ENCODE measurements at places on chromosomes 2 and 18.

- DNase-seq: no peak
Observed at GRCh38 chr2:70692256-70692655, 75.7 kb downstream of the ADD2 start.

DNA sequence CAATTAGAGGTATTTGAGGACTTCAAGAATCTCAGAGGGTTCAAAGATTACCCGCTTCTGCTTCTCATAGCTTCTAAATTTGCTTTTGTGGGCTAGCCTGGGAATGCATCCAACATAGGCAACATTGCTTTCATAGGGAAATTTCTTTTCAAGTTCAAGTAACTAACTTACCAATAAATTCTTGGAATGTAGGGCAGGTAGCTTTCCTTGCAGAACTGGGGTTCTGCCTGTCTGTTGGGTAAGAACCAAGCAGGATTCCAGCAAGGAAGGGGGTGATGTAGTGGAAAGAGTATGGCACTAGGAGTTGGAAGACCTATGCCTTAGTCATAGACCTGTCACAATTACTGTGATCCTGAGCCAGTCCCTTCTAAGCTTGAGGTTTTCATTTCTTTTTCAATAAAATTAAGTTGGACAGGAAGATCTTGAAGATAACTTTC is 164.1 kb downstream of the FHOD3 start:
- no peak for DNase-seq

- DNase-seq: no peak
Observed at GRCh38 chr2:99636144-99637034, 146.6 kb upstream of the REV1 start.

- no peak for DNase-seq
Observed at GRCh38 chr2:41618754-41619153, 429.1 kb upstream of the PKDCC start.

GRCh38 chr18:78549971-78550370 is 429.6 kb upstream of the SALL3 start:
- no peak for DNase-seq

DNA sequence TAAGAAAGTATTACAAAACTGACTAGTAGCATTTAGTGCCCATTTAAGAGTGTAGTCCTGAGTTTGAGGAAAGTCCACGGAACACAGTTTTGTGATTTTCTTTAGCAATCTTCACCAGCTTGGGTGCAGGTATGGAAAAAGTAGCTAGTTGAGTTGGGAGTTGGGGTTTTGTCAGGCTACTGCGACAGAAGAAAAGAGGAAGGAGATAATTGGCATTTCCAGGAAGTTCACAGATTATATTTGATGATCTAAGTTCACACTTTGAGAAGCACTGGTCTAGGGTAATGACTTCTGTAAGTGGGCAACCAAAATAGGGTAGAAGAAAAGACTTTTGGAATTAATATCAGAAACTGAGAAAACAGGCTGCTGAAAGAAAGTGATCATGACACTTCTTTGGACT is 52.1 kb downstream of the VIL1 start:
- no peak for DNase-seq

GRCh38 chr2:179180242-179180641 is 84.4 kb downstream of the SESTD1 start:
- no peak for DNase-seq

- DNase-seq: no peak
Observed at GRCh38 chr2:3598912-3599854, 4.3 kb downstream of the COLEC11 start.

DNA sequence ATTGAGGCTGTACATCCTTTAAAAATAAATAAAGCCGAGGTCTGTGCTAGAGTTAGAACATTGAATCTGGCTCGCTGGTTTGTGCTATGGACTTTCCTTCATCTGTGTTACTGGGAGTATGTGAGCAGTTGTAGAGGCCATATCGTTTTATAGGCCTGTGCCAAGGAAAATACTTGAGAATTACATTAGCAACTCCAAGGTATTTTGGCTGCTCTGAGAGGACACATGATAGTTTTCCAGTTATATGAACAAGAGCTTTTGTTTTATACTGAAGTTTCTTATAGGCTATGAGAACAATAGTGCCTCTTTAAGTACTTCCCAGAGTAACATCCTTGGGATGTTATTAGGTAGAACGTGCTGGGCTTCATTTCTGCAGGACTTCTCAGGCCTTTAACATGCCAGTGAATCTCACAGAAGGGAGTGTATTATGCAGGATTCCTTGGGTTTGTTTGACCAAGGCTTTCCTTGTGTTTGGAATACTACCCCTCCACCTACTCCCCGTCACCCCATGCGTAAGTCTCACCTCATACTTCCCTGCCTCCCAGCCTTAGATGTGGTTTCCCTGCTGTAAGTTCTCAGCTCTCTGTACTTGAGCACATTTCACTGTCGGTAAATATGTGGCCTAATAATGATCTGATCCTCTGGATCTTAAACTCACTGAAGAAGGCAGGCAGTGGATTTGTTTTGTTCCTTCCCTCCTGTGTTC is 21.0 kb downstream of the TCF7L1 start:
- no peak for DNase-seq

GRCh38 chr2:111667542-111668273 is 216.3 kb downstream of the ANAPC1 start:
- no peak for DNase-seq

- no peak for DNase-seq
Observed at GRCh38 chr2:231927566-231927890, 1.3 kb upstream of the NPPC start.

DNA sequence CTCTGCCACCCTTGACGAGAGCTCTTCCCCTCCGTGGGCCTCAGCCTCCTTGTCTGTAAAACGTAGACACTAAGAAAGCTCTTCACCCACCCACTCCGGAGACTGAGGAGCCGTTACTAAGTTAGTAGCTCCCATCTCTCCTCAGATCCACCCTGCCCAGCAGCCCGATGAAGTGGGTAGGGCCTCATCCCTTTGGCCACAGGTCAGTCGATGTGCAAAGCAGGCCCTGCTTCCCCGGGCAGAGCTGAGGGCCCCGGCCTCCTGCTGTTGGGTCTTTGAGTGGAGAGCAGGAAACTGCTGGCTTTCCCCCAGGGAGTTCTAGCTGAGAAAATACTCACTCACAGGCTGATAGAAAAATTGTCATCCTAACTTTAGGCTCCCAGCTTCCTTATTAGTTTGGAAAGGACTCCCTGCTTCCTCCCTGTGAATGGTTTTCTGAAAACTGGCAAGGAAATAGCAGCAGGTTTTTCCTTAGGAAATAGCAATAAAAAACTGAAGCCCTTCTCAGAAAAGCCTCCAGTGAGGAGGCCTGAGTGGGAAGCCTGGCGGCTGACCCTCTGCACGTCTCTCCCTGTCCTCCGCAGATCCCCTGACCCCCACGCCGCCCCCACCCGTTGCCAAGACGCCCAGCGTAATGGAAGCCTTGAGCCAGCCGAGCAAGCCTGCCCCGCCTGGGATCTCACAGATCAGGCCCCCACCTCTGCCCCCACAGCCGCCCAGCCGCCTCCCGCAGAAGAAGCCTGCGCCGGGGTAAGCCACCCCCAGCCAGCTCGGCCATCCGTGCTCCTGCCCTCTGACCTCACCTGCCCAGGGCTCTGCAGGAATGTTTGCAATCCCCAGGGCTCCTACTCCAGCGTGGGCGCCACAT is 30.2 kb downstream of the ITGB1BP1 start:
- no peak for DNase-seq

DNA sequence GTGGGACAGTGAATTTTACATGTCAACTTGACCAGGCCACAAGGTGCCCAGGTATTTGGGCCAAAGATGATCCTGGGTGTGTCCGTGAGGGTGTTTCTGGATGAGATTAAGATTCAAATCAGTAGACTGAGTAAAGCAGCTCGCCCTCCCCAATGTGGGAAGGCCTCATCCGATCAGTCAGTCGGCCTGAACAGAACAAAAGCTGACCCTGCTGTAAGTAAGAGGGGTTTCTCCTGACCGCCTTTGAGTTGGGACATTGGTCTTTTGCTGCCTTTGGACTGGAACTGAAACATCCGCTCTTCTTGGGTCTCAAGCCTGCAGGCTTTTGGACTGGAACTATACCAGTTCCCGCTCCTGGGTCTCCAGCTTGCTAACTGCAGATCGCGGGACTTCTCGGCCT is 233.3 kb downstream of the KLHL29 start:
- DNase-seq: no peak

GRCh38 chr2:239245107-239245506 is 155.7 kb downstream of the HDAC4 start:
- DNase-seq: no peak

DNA sequence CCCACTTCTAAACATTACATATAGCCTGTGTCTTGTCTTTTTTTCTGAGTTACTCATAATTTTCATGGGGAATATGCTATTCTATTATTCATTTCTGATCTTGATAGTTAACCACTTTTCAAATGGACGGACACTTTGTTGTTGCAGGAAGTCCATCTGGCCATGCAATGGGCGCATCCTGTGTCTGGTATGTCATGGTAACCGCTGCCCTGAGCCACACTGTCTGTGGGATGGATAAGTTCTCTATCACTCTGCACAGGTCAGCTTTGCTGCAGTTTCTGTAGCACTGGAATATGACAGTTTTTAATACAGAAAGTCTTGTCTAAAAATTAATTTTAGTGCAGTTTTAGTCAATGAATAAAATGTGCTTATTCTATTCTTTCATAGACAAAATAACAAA is 3.3 kb downstream of the G6PC2 start:
- no peak for DNase-seq

- DNase-seq: no peak
Observed at GRCh38 chr2:231696004-231696367, 12.3 kb upstream of the PTMA start.

GRCh38 chr2:146031158-146031557 is 1511.2 kb upstream of the ZEB2 start:
- no peak for DNase-seq

GRCh38 chr18:13914170-13914569 is 1.2 kb downstream of the MC2R start:
- DNase-seq: no peak

GRCh38 chr2:227804975-227805374 is 8.7 kb upstream of the CCL20 start:
- no peak for DNase-seq

GRCh38 chr18:33720133-33720532 is 142.1 kb downstream of the ASXL3 start:
- no peak for DNase-seq

GRCh38 chr2:236687296-236687965 is 117.8 kb downstream of the ACKR3 start:
- no peak for DNase-seq

GRCh38 chr2:36366491-36367120 is 11.0 kb downstream of the CRIM1 start:
- DNase-seq: no peak

- DNase-seq: no peak
Observed at GRCh38 chr18:1015777-1016176, 111.1 kb downstream of the ADCYAP1 start.

- no peak for DNase-seq
Observed at GRCh38 chr2:241987726-241988125, 118.2 kb downstream of the RTP5 start.

- no peak for DNase-seq
Observed at GRCh38 chr2:86337244-86337835, at the start of gene REEP1. REEP1 (minus strand) TSS chr2:86337626; CDS start chr2:86337510, 116 bp downstream.

GRCh38 chr2:224407241-224407701 is 5.4 kb upstream of the FAM124B start:
- DNase-seq: no peak

DNA sequence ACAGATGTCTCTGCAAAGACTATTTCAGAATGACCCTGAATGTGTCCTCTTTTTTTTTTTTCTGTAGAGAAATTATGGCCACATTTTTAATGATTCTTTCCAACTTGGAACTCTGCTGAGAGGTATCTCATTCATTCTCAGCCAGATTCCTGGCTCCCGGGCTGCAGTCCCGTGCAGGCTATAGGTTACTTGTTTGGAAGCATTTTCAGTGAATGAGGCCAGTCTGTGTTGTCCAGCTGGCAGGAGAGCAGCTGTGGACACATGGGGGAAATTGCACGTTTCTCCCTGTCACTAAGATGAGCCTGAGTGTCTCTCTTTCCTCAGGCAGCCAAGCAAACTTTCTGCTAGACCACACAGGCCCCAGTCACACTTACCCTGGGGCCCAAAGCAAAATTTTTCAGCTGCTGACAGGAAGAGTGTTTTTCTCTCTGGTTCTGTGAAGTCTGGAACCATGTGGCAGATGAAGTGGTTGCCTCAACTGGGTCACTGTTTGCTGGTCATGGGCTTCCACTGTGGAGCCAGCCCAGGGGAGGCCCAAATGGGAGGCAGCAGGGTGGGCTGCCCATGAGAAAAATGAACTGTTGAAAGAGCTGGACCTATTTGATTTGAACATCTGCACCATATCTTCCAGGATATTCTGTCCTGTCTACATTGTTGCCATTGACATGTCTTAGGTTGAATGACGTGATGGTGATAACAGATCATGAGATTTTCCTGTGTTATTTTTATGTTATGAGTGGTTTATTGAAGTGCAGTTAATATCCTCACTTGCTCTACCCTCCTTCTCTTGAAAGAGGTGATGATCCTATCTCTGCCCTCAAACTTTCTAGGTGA is 431.2 kb downstream of the LPIN1 start:
- DNase-seq: no peak

GRCh38 chr2:37615804-37616676 is 55.4 kb downstream of the CDC42EP3 start:
- DNase-seq: no peak

DNA sequence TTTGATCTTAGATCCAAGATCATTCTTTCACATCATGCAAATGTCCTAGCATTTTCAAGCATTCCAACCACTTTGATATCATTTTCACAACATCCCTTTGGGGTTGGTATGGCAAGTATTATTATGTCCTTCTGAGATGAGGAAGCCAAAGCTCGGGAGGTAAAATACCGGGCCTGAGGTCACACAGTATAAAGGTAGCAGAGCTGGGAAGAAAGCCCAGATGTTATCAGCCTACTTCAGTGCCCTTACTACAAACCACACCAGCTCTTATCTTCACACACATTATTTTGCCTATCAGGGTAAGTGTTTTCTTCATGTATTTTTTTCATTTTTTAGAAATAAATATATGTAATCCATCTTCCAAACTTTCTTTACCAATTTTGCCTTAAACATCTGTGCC is 4.2 kb upstream of the B4GALT6 start:
- DNase-seq: no peak

GRCh38 chr18:79930020-79930642 is 21.3 kb downstream of the SLC66A2 start:
- DNase-seq: no peak

DNA sequence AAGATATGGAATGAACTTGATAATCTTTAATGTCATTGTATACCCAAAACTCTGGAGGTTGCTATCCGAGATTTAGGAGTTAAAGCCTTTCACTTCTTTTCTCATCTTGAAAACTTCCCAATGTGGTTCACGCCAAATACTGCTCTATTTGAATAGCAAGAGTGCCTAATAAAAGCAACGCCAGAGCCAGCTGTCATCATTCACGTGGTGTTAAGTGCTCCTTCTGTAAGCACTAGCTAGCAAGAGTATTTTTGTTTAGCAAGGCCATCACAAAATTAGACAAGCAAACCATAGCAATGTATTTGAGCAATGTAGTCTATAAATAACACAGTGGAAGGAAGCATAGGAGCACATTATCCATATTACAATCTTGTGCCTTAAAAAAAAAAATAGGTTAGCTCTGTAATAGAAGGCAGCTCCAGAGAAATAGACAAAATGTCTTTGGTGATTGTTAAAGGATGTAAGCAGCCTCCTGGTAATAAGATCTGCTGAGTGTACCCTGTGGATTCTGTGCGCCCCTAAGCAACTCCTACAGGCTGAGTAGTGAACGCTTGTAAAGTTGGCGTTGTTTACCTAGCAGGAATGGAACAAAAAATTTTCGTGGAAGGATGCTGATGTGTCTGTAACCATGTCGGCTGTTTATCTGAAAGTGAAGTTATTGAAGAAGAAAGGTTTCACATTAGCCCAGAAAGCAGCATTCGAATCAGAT is 518.0 kb downstream of the CNTNAP5 start:
- no peak for DNase-seq

- DNase-seq: no peak
Observed at GRCh38 chr18:12839526-12840196, 44.4 kb downstream of the PTPN2 start.

- DNase-seq: no peak
Observed at GRCh38 chr2:112694182-112694581, 26.6 kb upstream of the NT5DC4 start.

All from esophagus squamous epithelium (tissue), 5 donors.